ENCODE measurements at places on chromosomes 7 and 10.

GRCh38 chr10:59736749-59737148 is 16.5 kb downstream of the MRLN start:
- DNase-seq: no peak

DNA sequence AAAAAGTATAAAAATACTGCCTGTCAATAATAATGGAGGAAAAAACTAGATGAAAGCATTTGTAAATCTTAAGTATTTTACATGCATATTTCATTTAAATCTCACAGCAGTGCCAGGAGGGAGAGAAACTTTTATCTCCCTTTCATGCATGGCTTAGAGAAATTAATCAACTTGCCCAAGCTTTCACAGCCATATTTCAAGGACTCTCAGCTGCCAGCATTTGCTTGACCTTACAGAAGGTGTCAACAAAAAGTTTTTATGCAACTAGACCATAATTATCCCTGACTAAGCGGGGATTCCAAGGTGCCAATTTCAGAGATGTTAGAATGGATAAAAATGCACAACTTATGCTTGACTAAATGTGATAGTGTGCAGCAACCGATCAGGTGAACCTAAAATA is 125.4 kb downstream of the ZFAND4 start:
- DNase-seq: no peak

DNA sequence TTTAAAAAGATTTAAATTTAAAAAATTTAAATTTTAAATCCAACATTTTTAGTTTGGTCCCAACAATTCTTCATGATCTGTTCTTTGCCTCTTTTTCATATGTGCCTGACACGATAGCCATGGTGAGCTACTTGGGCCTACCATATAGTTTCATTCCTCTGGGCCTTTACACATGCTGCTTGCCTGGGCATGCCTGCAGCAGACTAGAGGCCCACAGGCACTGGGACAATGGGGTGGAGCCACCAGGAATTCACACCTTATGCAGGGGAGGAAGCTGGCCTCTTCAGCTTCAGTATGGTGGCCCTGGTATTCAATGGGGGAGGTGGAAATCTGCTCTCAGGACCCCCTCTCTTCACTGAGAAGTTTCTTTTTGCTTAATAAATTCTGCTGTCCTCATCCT is 37.8 kb upstream of the ZNF365 start:
- no peak for DNase-seq

- no peak for DNase-seq
These were observed 27.7 kb downstream of the PPP2R2D start for GRCh38 chr10:131928248-131929095.

- no peak for DNase-seq
These were observed 22.0 kb upstream of the GSDME start for GRCh38 chr7:24779283-24779655.

DNA sequence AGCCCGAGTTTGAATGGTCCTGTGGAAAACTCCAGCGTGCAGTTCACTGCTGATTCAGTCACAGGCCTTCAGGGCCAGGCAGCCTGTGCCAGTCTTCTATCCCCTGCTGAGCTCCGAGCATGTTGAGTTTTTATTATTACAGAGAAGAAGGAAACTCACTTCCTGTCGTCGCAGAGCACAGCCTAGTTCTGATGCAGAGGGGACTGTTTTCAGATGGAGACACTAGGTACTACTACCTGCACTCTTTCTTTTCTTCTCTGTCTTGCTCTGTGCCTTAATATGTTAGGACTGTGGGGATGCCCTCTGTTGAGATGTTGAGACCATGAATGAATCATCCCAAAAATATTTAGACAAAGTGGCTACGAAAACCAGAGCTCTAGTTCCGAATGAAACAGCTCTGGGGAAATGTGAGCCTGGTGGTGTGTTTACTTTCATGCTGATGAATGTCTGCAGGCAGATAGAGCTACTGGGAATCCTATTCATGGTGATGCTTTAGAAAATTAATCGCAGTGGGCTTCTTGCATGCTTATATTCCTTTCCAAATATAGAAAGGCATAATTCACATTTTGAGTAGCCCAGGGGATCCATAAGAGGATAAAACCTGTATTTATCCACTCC is 29.6 kb downstream of the CASP7 start:
- peak; percentile 46 for DNase-seq

- DNase-seq: no peak
These were observed 10.4 kb upstream of the GSAP start for GRCh38 chr7:77426521-77427051.

- DNase-seq: no peak
These were observed 7.3 kb downstream of the MMP21 start for GRCh38 chr10:125768219-125768855.

GRCh38 chr7:377080-378040 is 87.4 kb downstream of the FOXL3 start:
- DNase-seq: no peak

- DNase-seq: no peak
These were observed 26.1 kb downstream of the PRLHR start for GRCh38 chr10:118569241-118569881.

GRCh38 chr7:111259991-111260390 is 169.1 kb downstream of the LRRN3 start:
- no peak for DNase-seq

- DNase-seq: no peak
These were observed 24.7 kb downstream of the FAM3C start for GRCh38 chr7:121371367-121371766.

DNA sequence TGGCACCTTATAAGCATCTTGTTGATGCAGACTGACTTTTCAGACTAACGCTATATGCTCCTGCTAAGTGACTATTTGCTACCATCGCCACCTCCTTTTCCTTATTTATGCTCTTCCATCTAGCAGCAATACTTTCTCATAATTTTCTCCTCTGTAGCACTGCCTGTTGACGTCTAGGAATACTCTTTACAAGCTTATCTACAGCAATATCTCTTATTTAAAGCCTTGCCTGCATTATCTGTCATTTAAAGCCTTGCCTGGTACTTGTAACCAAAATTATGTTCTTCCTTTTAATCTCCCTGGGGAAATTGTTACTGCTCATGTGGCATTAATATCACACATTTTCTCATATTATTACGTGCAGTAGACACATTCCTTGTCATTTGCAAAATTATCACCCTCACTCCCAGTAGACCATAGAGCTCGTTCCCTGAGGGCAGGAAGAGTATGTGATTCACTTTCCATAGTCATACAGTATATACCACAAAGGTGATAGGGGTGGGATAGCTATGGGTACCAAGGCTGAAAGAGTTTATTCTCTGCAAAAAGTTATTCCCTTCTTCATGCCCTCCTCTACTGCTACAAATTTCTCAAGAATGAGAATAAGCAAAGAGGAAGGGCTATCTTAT is 359.7 kb upstream of the PCDH15 start:
- DNase-seq: no peak

DNA sequence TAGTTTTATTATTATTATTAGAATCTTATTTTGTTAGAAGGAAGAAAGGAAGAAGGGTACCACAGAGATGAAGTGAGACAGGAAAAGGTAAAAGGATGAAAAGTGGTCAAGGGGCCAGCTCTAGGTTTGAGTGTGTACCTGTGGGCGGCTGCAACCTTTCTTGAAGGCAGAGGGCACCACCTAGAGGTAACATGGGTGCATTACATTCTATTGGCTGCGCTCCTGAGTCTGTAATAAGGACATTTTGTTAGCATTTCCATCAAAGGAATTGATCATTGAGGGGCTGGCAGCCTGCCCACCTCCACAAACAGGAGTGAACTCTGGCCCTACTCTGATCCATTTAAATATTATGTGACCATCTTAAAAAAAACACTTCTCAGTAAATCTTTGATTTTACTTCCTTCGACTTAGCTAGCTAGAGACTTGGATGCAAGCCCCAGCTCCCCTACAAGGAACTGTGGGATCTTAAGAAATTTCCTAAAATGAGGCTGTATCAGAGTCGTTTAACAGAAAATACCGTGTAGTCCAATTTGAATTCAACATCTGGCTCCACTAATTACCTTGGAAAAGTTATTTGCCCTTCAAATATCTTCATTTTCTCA is 610.4 kb downstream of the IPMK start:
- peak; percentile 48 for DNase-seq

GRCh38 chr10:77186936-77187335 is 450.7 kb downstream of the KCNMA1 start:
- DNase-seq: no peak

- no peak for DNase-seq
These were observed 42.1 kb upstream of the ANAPC16 start for GRCh38 chr10:72173619-72174296.

GRCh38 chr7:127689194-127689772 is 37.3 kb downstream of the SND1 start:
- DNase-seq: no peak

DNA sequence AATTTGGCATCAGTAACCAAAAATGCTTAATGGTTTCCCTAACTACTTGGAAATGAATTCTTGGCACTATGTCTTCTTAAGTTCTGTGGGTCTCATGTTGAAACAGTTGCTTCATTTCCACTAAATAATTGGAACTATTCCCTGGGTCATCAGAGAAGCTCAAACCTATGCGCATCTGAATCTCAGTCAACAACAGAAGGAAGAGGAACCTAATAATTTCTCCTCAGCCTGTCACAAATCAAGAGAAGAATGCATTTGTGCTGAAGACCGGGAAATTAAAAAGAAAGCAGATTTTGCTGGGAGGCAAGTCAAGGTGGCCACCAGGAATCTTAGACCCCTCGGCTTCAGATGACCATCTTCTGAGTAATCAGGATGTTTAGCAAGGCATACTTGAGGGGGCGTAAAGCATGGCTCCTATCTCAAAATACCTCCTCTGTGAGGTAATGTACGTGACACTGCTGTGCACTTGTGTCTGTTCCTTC is 41.4 kb downstream of the TOMM7 start:
- DNase-seq: no peak

DNA sequence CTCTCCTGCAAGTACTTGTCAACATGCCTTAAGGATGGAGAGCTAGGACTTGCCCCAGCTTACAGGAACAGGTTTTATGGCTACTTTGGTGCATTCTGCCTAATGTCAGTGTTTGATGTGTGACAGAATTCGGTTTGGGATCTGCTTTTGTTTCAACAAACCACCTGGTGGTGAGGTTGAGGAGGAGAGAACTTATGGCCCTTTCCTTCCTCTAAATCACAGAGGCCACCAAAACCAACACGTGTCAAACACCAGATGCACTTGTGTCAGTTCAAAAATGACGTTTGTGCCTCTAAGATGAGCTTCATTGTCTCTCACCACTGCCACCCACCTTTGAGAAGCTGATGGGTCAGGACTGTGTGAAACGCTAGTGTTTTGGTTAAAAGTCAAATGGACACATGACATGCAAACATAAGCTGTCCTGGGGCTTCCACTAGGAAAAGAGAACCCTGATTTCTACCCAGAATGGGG is 83.9 kb downstream of the OSBPL3 start:
- no peak for DNase-seq

DNA sequence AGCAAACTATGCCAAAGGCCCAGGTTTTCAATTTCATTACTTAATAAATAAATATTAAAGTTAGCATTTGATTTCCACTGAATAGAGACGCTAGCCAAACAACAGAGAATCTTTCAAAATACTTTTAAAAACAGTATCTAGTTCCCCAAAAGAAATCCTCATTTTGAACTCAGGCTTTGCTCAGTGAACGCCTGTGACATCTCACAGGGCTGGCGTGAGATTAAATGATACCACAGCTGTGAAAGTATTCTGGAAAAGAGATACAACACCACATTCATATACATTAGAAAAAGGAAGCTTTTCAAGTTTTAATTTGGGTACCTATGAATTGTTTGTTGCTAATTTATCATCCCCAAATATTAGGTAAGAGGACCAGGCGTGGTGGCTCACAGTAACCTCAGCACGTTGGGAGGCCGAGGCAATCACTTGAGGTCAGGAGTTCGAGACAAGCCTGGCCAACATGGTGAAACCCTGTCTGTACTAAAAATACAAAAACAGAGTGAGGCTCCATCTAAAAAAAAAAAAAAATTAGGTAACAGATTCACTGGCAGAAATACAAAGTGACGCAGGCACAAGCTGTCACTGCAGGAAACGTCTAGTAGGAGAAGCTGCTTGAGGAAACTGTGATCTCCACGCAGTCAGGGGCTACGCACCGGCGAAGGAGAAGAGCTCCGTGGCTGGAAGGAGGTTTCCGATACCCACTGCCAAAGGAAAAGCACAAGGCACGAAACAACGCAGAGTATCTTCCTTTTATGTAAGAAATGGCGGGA is 50.0 kb downstream of the AMZ1 start:
- DNase-seq: no peak

DNA sequence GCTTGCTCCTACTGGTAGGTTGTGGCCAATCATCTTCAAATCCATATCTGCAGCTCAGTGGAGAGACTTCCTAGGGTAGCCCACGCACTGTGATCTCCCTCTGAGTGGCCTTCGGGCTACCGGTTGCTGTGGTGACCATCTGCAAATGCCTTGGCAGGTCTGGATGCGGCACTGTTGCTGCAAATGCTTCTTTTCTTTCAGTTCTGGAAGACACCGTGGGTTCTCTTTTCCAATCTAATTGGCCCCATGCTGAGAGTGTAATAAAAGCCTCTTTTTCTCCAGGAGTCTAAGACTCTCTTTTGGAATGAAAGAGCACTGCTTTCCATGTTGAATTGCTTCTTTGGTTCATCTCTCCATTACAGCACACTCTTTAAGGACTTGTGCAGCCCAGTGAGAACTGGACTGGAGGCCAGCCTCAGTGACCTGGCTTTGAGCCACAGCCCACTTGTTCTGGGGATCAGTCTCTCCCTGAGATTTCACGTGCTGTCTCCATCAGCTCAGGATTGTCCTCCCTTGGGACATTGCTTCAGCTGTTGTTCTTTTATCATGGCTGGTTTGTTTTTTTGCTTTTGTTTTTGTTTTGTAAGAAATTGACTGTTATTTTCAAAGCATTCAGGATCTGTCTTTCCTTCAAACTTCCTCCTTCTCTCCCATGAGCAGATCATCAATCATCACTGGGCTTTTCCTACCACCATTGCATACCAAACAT is 286.6 kb downstream of the BMPER start:
- DNase-seq: peak; percentile 19

DNA sequence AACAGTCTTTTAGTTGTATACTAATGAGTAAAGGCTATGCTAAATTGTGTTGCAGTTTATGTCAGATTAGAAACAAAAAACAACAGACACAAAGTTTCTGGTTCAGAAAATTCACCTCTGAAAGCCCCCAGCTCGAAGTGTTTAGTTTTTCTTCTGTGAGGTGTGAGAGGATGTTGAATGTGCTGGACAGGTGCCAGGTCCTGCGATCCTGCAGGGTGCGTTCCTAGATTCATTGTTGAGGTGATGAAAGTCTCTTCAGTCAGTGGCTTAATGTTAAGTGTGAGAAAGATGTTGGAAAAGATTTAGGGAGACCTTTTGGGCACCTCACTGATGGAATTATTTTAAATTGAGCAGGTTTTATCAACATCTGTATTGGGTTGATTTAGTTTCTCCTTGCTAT is 287.3 kb downstream of the SDK1 start:
- no peak for DNase-seq

- DNase-seq: no peak
These were observed 86.6 kb upstream of the KCTD7 start for GRCh38 chr7:66542049-66542448.
